ENCODE measurements at places on chromosomes 6 and 20.

GRCh38 chr6:37389857-37390256 lies 36.1 kb downstream of the RNF8 start:
- no peak for DNase-seq

GRCh38 chr6:136333824-136334464 lies 44.3 kb upstream of the BCLAF1 start:
- no peak for DNase-seq

DNA sequence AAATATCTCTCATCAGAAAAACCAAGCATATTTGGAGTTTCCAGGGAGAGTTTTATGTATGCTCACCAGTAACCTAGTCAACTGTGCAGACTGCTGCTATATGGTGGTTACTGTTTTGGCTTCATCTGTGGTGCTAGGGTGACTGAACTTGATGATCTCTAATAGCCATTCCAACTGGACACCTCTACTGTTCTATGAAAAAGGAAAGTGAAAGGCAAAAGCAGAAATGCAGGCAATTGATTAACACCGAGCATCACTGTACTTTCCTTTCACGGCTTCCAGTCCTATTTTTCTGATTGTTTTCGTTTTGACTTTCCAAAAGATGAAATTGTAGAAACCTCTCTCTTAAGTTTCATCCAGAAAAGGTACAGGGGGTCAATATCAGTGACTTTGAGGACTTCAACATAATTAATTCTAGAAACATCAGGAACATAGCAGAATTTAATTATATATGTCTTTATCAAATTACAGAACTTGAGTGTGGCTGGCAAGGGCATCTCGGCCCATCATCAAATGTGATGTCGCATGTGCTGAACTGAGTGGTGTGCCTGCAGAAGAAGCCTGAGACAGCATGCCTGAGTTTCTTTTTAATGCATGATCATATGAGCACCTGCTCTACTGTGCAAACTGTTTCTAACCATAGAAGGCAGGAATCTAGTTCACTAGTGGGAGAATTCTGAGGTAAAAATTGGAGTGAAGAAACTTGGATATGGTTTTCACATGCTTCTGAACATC lies 464.3 kb upstream of the FLRT3 start:
- no peak for DNase-seq

- DNase-seq: no peak
Observed at GRCh38 chr20:38301309-38301708, 2.6 kb upstream of the BPI start.

DNA sequence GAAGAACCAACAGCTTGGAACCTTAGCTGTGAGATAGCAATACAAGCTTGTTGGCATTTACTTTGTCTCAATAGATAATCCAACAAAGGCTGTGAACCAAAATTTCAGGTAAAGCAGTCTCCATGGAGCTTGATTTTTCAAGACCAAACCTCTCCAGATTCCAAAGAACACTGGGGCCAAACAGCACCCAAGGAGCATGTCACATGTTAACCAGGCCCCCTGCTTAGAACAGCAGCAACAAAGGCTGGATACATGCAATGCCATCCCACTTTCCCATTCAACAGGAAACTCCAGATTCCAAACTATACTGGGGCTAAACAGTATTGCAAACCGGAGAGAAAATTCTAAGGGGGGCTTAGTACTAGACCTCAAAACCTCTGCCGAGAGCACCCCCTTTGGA lies 15.8 kb upstream of the RNASET2 start:
- no peak for DNase-seq

GRCh38 chr20:49508435-49509199 lies 26.1 kb upstream of the KCNB1 start:
- no peak for DNase-seq

- DNase-seq: no peak
Observed at GRCh38 chr6:25601800-25602673, 50.0 kb upstream of the SCGN start.

DNA sequence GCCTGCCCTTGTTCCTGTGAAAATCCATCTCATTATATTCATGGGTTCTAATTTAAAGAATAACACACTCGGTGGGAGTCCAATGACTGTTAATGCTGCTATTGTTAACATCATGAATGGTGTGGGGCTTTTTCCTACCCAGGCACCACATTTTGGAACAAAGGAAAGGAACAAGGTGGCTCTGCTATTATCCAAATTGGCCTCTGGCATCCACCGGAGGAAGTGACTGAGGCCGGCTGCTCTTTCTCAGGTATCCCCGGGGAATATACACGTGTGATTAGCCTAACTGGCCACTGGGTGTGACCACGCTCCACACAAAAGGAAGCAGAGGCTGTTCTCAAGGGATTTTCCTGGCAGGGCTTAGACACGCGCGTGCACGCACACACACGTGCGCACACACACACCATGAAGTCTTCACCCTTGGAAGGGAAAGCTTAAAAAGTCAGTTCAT lies 601.2 kb upstream of the ARID1B start:
- DNase-seq: no peak

DNA sequence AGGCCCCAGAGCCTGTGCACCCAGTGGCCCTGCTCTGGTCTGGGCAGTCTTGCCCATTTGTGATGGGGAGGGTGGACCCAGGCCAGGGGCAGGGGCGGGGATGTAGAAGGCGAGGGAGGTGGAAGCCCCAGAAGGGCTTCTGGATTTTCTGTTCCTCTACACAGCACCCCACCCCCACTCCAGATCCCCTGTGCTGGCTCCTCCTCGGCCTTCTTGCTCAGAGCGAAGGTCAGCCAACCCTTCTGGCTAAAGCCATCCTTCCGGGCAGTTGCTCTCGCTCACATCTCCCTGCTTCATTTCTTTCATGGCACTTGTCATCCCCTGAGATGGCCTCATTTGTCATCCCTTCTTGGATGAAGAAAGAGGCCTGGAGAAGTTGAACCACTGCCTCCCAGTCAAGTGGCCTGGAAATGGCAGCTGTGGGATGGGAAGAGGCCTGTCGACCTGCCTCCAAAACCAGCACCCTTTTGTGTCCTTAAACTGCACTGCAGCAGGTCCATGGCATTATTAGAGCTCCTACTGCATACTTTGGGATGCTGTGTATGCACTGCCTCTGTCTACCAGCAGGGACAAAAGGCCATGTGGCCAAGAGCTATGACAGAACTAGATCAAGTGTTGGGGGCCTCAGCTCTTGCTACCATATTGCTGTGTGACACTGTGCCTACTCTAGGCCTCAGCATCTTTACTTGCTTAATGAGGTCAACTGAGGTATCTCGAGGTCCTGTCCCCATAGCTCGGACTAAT lies 19.9 kb downstream of the PEDS1 start:
- no peak for DNase-seq

DNA sequence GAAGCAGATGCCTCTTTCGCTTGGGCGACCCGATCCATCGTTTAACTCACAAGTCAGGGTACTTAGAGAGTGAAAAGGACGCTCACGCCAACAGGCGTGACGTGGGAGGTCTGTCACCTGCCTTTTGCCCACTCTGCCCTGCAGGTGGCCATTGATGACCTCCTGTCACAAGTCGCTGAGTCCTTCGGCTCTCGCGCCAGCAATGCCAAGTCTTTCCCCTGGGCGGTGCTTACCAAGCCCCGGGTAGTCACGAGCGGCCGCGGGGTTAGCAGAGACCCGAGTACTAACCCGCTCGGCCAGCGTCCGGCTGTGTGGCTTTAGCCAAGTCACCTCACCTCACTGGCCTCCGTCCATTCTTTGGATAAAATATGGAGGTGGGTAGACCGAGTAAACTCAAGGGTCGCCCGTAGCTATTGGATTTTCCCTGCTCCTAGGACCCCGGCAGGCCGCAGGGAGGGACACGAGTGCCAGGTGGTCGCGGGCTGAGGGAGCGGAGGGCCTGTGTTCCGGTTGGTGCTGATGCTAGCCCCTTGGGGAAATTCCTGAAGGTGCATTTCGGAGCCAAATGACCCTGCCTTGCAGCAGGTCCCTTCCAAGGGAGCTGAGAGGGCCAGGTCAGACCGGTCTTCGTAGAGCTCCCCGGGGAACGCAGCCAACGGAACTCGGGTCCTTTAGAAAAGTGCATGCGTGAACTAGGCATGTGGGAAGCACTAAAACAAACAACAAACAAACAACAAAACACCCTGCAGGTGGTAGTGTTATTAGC lies 668 bp downstream of the PKIB start:
- no peak for DNase-seq

- DNase-seq: no peak
Observed at GRCh38 chr20:14507711-14508110, 170.3 kb upstream of the FLRT3 start.

DNA sequence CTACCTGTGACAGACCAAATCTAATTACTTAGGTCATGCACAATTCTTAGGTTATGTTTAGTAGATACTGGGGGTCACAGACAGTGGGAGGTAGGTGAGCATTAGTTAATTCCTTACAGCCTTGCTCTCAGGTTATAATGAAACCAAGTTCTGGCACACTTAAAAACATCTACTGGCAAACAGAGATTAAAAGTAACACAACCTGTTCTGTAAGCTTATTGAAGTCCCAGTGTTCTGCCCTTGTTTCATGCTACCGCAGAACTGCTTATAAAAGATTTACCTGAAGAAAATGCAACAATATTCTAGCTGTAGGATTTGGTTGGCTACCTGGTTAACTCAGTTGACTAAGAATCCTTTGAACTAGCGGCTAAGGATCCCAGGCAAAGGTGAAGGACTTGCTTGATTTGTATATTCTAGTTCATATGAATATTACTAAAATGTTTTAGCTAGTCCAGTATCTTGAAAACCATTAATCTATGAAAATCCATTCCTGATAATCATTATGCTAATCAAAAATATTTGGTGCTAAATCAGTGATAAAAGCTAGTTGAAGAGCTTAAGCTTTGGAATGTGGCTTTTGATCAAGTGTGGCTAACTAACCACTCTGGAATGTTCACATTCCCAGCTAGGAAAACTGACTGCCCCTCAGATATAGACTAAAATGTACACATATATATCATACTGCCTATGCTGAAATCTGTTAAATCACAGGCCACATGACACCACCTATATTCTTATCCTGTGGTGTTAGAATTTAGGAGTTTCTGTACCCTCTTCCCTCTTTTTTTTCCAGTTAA lies 7.2 kb downstream of the PEX3 start:
- DNase-seq: no peak

DNA sequence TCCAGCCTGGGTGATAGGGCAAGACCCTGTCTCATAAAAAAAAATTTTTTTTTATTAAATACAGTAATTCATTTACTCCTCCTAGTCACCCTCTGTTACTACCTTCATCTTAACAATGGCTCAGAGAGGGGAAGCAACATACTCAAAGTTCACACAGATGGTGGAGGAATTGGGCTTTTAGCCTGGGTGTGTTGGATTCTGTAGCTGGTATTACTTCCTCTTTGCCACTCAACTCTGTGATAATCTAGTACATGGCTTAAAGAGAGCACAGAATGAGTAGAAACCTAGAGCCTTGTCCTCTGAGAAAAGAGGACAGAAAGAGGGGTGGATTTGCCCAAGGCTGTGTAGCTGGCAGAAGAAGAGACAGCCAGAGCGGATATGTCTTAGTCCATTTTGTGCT lies 96.6 kb downstream of the DLGAP4 start:
- DNase-seq: no peak

DNA sequence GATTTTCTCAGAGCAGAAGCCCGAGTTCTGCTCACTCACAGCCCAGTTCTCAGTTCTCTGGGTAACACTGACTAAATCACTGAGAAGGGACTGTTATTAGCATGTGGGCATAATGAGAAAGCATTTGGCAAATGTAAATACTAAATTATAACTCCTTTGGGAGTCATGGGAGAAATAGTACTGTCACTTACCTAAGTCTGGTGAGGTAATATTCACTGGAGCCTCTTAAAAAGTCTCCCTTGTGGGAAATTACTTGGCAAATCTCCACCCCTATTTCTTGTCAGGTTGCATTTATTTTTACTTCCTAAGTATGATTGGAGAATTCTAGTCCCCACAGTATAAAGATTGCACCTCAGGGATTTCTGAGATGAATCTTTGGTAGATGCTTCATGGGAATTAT lies 254.3 kb downstream of the SLC35F1 start:
- no peak for DNase-seq

GRCh38 chr6:53269827-53270226 lies 78.9 kb downstream of the ELOVL5 start:
- no peak for DNase-seq

GRCh38 chr20:34131491-34131890 lies 19.4 kb upstream of the EIF2S2 start:
- DNase-seq: no peak

DNA sequence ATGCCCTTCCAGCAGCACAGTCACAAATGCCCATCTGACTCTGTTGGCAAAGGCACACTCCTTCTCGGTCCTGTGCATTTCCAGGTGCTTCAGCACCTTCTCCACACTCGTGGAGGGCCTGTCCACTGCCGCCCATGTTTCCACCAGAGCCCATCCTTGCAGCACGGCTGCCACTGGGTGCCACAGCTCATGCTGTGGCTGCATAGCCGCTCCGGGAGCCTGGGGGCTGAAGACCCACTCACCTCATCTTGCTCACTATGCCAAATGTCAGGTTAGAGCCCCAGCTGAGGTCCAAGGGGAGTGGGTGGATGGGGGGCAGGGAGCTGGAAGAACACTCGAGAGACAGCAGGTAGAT lies 6.9 kb downstream of the ZKSCAN3 start:
- no peak for DNase-seq

- no peak for DNase-seq
Observed at GRCh38 chr6:43972913-43973300, 154.3 kb downstream of the MRPL14 start.

- DNase-seq: peak; percentile 12
Observed at GRCh38 chr20:23449421-23449820, 3.3 kb downstream of the CST11 start.

DNA sequence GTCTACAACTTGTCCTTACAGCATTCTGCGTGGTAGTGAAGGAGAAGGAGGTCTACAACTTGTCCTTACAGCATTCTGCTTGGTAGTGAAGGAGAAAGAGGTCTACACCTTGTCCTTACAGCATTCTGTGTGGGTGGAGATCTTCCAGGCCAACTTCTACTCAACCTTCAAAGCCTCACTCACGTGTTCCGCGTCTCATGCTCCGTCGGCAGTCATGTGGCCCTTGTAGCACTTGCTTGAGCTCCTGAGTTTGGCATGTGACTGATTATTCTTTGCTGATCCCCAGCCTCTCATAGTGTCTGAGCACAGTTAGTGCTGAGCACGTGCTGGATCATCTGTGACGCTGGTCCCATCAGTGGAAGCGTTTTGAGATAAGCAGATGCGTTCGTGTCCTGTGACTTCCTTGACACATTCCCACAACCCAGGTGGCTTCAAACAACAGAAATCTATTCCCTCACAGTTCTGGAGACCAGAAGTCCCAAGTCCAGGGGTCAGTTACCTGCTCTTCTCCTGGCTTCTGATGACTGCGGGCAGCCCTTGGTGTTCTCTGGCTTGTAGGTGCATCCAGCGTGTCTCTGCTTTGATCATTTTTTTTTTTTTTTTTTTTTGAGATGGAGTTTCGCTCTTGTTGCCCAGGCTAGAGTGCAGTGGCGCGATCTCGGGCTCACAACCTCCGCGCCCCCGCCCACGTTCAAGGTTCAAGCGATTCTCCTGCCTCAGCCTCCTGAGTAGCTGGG lies 2.6 kb downstream of the SS18L1 start:
- DNase-seq: no peak

Data from epithelial cell of prostate (primary cell).